Activated CD4-positive, alpha-beta T cell treated with anti-CD3 and anti-CD28 coated beads for 48 hours (primary cell): ENCODE measurements at places on chromosomes 5 and 9.

GRCh38 chr5:160084144-160084543 is 35.1 kb downstream of the PWWP2A start:
- DNase-seq: no peak

- no peak for DNase-seq
Measured at GRCh38 chr5:123518111-123518510, 6.1 kb downstream of the CSNK1G3 start.

DNA sequence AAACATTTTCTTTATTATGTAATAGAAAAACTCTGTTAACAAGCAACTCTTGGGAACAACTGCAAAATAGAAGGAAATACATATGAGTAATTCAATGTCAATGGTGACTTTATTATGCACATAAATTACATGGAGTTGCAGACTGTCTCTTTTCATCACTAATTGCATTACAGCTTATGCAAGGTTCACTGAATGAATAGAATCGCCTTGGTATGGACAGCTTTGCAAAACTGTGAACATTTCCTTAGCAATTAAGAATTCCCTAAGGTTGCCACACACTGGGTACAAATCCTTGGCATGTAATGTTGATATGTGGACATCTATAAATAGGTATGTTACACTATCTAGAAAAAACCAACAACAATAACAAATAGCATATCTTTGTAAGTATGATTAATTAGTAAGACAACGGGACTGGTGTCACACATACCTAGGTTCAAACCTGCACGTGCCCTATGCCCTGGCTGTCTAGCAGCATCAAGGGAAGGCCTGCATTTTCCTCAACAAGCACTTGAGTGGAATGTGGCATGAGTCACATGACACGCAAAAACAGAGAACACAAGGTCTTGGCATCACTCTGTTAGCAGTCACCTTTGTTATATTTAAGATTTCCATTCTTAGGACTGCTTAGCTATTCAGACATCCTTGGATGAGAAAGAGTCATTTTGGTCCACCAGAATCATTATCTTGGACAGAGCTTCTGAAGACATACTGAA is 263.9 kb downstream of the CTNND2 start:
- no peak for DNase-seq

DNA sequence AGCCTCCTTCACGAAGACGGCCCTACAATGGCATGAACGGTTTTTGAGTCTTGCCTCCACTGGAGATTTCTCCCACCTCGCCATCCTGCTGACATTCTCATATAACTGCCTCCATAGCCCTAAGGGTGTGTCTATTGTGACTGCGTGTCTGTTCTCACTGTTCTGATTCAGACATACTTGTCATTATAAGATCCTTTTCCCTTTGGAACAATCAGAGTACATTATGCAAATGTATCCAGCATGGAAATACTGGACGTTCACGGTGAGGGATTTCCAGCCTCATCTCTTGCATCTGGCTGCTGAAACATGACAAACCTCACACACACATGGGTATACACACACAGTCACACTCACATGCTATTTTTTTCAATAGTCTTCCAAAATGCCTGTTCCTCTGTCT is 402.1 kb downstream of the DIRAS2 start:
- DNase-seq: no peak
